ENCODE measurements at places on chromosomes 2 and 18. TPM values are rescaled to one million over a fixed set of nuclear protein-coding genes. Genes with fewer than 3 reads are reported as not detected.

- no peak for DNase-seq
Measured at GRCh38 chr2:46018773-46019591, 278.2 kb upstream of the EPAS1 start.

DNA sequence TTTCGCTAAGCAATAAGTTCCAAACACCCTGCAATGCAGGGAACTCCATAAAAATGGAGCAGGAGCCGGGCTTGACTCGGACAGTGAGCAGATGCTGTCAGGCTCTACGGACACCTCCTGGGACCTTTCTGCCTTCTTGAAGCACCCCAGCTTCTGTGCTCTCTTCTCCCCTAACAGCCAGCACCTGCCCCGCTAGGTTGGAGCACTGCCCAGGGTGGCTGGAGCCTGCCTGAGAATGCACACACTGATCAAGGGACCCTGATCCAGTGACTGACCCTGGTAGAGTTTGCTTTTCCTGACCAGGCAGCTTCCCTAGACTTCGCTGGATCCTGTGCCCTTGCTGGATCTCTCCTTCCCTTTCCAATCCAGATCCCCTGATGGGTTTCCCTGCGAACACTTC lies 40.9 kb downstream of the CD226 start:
- DNase-seq: no peak

DNA sequence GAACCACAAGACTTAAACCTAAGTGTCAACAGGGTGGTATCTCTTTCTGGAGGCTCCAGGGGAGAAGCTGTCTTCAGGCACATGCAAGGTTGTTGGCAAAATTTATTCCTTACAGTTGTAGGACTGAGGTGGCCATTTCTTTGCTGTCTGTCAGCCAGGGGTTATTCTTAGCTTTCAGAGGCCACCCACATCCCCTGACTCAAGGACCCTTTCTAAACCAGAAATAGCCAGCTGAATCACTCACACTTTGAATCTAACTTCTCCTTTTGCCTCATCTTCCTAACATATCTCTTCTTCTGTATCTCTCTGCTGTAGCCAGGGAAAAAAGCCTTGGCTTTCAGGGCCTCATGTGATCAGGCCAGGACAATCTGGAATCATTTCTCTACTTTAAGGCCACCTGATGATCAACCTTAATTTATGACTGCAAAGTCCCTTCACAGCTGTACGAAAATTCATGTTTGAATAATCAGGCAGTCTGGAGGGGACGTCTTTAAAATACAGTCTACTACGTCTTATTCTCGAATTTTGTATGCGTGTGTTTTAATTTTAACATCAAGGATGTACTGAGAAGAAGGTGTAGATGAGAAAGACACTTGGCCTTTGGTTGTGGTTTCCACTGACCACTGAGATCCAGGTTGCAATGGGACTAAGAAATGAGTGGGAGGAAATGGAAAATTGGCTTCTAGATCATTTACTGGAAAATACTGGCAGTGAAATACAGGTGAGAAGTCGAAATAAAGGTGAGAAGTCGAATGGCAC lies 90.4 kb downstream of the DOCK10 start:
- no peak for DNase-seq

GRCh38 chr2:118294063-118294462 lies 205.8 kb downstream of the INSIG2 start:
- no peak for DNase-seq

GRCh38 chr2:235398321-235398720 lies 95.5 kb upstream of the AGAP1 start:
- DNase-seq: no peak

Gene MROH2A
- not detected for total RNA-seq
